ENCODE measurements at places on chromosomes 1 and 21.

- DNase-seq, result no peak
Measured at GRCh38 chr1:176694713-176695112, 231.7 kb downstream of the PAPPA2 start.

DNA sequence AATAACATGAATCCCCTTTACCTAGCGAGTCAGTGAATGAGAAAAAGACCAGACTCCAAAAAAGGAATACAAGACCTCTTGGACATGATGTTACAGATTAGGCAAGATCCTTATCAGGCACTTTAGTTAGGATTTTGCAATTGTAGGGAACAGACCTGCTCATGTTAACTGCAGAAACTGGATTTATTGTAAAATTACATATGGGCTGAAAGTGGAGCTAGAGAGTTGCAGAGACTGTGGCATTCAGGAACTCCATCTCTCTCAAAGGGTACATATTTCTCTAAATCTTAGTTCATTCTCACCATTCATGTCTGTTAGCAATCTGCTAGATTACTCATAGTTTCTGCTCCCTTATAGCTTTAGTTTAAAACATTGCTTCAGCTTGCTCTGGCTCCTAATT is 142.2 kb downstream of the PAPPA2 start:
- no peak for DNase-seq

DNA sequence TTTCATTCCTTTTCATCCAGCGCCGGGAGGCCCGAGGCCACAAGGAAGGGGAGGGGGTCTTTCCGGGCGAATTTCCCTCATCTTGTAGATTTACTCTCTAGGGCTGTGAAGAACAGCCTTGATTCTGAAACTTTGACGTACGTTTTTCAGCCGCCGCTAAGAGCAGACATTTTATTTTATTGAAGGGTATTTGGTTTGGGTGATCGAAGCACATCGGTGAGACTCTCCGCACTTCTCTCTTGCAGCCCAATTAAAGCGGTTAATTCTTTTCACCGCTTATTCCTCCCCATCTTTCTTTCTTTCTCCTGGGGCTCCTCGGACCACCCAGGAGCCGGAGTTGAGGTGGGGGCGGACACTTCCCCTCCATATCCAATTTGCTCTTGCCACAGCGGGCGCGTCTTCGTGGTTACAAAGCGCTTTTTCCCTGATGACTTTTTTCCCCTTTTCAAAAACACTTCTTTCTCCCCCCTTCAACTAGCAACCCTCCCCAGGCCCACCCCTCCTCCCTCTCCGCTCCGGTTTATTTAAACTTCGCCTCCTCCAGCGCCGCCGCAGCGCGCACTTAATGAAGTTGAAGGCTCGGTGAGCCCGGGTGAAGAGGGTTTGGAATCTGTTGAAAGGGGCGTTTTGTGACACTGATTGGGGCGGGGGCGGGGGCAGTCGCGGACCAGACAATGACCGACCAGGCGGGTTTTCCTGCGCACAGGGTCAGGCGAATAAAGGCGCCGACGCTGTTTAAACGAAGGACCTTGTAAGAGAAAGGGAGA is 5.9 kb downstream of the FOXD2 start:
- DNase-seq, result no peak

- no peak for DNase-seq
Measured at GRCh38 chr1:119573886-119574285, 66.9 kb downstream of the HSD3B1 start.

- peak; percentile 28 for DNase-seq
Measured at GRCh38 chr1:229027622-229028182, 243.2 kb upstream of the RAB4A start.
